Stimulated activated CD8-positive, alpha-beta memory T cell treated with anti-CD3 and anti-CD28 coated beads, Interleukin-7, amount 100 ng/mL, for 1 hour (primary cell): ENCODE measurements at places on chromosomes 12 and 14.
A peak's percentile ranks its signal among the peaks of the same experiment; 100 is the strongest.

- DNase-seq: no peak
These were observed 11.1 kb downstream of the GALNT16 start for GRCh38 chr14:69270795-69271708.

- no peak for DNase-seq
These were observed 3.9 kb downstream of the BCAT1 start for GRCh38 chr12:24945039-24945438.

- no peak for DNase-seq
These were observed 762 bp downstream of the PPP2R5E start for GRCh38 chr14:63542231-63542999.

DNA sequence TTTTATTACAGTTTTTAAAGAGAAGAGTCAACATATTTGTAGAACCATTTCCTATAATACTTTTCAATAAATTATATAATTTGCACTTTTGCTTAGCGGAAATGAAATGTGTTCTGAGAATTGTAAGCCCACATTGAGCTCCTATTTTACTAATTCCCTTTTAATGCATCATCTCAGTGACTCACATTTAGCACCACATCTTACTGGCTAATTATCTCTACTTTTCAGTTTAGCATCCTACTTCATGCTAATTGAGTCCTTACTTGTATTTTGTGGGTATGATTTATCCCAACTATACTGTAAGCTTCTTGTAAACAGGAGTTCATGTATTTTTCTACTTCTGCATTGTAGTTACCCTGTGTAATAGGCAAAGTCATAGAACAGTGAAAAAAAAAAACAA is 67.5 kb downstream of the TMX1 start:
- no peak for DNase-seq

DNA sequence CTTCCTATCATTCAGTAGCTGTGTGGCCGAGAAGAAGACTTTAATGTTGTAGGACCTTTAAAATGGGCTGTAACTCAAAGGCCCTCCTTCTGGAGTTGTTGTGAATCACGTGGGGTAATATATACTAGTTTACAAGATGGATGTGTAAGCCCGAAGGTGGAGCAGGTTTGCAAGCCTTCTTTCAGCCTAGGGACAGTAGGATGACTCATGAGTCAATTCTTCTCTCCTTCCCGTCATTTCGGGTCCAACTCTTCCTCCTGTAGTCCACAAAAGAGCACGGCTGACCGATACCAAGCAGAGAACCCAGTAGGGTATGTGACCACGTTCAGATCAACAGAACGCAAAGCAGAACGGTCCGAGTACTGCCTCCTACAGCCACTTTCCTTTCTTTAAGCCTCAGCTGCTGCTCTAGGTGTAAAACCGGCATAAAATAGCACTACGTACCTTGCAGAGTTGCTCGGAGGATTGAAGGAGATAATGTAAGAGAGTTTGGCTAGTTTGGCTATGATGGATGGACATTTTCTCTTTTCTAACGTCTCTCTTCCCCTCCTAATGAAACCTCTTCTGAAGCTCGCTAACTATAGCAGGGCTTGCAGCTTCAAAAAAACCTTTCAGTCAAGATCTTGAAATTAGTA is 1.3 kb upstream of the RASSF3 start:
- no peak for DNase-seq

DNA sequence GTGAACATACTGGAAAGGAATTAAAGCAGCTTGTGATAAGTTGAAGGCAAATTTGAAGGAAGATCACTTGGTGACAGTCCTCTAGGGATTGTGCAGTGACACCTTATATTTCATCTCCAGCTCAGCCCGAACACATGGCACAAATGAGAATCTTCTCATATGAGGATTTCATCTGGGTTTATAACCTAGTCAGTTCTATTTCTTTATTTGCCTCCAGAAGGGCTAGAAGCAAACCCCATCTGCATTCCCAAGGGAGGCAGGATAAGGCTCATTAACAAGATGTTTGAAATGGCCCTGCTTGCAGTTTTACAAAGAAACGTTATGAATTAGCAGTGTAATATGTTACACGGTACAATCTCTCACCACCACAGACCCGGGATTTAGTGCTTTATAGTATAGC is 90.7 kb upstream of the KRR1 start:
- no peak for DNase-seq

- DNase-seq: no peak
These were observed 15.3 kb upstream of the NTF3 start for GRCh38 chr12:5416571-5416970.

DNA sequence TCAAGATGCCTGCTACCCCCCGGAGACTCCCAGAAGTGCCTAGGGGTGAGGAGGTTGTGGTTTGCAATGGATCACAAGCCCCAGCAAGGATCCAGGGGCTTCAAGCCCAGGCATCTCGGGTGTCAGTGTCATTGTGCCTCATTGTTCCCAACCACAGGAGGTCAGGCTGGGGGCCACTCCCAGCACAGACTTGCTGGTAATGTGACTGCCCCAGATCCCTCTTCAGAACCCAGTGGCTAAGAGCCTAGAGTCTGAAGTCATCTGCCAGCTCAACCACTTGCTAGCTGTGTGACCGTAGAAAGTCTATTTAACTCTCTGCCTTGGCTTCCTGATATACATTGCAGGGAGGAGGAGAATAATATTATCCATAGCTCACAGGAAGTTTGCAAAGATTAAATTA is 7.7 kb upstream of the ASB2 start:
- no peak for DNase-seq

GRCh38 chr12:13049816-13050215 is 5.6 kb downstream of the FAM234B start:
- DNase-seq: no peak

- DNase-seq: no peak
These were observed 157.5 kb downstream of the PLCZ1 start for GRCh38 chr12:18580291-18580690.

GRCh38 chr12:3747543-3747942 is 5.4 kb downstream of the CRACR2A start:
- DNase-seq: no peak

DNA sequence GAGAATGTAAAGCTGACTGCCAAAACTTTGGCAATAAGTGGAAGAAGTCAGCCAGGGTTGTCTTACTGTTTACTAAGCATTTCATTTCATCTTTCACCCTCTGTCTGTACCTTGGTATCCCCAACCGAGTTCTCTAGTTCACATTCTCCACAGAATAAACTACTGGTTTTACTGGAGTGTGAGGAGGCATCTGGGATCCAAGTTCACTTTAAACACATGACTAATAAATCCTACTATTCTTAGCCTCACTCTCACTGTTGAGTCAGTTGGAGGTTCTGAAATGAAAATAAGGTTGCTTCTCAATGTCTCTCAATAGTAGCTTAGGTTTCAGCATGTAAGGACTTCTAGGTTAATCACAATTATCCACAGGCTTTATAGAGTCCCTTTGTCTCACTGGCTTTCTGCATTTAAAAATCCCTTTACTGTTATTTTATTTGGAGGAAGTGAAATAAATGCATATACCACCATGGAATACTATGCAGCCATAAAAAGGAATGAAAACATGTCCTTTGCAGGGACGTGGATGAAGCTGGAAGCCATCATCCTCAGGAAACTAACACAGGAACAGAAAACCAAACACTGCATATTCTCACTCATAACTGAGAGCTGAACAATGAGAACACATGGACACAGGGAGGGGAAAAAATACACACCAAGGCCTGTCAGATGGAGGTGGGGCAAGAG is 95.8 kb downstream of the EPS8 start:
- no peak for DNase-seq

DNA sequence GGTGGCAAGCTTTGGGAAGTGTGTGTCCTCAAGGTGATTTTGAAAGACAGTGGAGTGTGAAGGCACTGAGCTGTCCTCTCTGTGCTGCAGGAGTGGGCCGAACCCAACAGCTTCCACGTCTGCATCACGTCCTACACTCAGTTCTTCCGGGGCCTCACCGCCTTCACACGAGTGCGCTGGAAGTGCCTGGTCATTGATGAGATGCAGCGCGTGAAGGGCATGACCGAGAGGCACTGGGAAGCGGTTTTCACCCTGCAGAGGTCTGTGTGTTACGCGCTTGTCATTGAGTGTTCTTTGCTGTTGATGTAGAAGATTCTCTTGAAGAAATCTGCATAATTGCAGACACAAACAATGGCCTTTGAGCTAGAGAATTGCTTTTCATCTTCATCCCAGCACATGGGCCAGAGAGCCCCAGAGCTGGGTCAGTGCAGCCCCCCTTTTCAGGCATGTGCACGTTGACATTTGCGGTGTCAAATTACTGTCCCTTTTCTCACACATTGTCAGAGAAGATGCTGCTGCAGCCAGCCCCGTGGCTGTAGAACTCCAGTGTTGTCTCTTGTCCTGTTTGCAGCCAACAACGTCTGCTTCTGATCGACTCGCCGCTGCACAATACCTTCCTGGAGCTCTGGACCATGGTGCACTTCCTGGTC is 63.3 kb downstream of the EP400 start:
- no peak for DNase-seq

DNA sequence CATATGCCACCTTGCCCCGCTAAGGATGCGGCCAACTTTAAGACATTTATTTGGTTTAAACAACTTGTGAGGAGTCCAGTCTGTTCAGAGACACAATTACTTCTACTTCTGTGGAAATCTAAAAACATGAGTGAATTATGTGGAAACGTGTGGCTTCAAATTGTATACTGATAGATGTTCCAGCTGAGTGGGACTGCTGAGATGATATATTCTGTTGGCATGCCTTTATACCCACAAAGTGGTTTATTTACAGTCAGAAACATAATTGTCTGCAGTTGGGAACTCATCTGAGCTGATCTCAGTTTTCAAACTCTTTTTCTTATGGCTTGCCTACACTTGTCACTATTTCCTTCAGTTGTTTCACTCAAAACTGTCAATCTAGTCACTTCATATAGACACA is 67.8 kb downstream of the FLRT2 start:
- DNase-seq: no peak

DNA sequence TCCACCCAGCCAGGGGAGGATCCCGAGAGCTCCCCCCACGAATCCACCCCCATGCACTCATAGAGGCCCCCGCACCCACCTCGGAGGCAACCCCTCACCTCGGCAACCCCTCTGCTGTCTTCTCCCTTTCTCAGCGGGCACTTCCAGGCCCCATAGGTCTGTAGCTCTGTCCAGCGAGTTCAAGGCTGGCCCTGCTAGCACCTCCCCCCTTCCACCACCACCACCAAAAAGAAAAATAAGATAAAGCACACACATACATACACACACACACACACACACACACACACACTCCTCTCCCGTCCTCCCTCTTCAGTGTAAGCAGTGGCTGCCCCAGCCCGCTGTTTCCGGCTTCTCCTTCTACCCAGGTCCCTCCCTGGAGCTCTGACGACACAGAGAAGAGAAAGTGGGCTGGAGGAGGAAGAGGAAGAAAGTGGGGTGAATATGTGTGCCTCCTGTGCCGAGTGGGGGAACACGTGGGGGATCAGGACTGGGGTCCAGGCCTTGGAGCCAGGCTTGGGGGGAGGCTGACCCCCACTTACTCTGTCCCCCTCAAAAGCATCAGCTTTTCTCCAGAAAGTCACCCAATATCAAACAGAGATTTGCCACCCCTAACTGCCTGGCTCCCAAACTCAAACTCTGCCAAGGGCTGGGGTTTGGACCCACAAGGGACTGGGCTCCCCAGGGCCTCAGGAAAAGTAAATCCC is at the start of gene STAT6:
Gene STAT6, minus strand, starts transcription at position 332 of the 704 bp plus-strand sequence. CDS start 3,084 bp downstream, outside the sequence.
- peak; percentile 61 for DNase-seq

DNA sequence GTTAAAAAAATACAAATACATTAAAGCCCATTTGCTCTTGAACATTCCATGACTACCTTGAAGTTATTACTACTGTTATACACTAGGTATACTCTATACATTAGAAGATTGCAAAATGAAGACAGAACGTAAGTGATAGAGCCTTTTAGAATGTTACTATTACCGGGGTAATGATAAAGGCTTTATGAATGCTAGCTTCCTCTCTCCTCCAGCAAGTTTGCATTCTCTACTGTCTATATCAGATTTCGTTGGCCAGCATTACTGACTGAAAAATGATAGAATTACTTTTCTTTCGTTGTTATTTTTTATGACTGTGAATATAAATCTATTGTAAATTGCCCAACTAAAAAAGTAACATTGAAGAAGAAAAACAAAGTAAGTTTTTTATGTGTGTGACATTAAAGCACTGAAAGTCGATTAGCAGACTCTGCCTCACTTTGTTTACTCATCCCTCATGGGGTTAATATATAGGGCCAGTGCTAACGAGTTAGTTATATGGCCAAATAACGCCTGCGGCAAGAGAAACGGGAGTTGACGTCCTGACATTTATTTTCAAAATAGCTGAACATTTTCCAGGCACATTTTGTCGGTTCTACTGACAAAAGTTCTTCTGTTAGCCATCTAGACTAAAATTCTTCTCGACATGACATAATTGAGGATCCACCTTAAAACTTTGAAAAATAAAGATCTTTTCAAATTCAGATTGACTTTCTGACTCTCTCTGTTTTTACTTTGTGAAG is 163.8 kb upstream of the KITLG start:
- DNase-seq: no peak

DNA sequence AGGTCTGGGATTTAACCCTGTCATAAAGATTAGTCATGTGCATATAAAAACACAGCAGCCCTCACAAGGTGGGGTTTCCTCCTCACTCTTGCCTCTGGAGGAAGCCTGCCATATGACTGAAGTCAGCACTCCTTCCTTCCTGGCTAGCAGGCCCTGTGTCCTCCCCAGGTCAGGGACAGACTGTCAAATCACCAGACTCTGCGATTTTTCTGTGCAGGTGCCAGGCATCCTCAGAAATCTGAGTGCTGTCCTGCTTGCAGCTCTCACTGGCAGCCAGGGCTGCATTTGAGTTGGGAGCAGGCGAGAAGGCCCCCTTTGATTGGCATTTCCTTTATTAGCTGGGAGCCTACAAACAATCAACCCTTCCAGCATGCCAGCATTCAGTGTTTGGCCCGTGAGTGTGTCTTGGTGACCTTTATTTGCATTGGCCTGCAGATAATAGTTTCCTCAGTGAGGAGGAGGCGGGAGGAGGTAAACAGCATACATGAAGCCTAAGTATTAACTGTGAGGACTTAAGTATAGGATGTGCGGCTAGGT is 183.8 kb upstream of the ARHGAP5 start:
- DNase-seq: no peak

- no peak for DNase-seq
These were observed 22.7 kb upstream of the IFNG-AS1 start for GRCh38 chr12:67966560-67966959.
